ENCODE measurements at places on chromosomes 1 and 21.
A peak's percentile ranks its signal among the peaks of the same experiment; 100 is the strongest.

- peak overlapping the region; percentile 9 for H3K27ac ChIP-seq
- no peaks in the 10 kb centered on the region for H3K27me3 ChIP-seq
- peaks cover 7% of the 10 kb centered on the region for H3K4me1 ChIP-seq
Measured at GRCh38 chr1:54218883-54219687, 19.1 kb downstream of the MRPL37 start.

GRCh38 chr21:16550118-16550517 lies 820.3 kb downstream of the USP25 start:
- no peak overlapping the region for H3K27ac ChIP-seq
- no peak overlapping the region for H3K4me3 ChIP-seq
- no peak for DNase-seq
- no peaks in the 10 kb centered on the region for H3K27me3 ChIP-seq
- no peaks in the 10 kb centered on the region for H3K4me1 ChIP-seq

DNA sequence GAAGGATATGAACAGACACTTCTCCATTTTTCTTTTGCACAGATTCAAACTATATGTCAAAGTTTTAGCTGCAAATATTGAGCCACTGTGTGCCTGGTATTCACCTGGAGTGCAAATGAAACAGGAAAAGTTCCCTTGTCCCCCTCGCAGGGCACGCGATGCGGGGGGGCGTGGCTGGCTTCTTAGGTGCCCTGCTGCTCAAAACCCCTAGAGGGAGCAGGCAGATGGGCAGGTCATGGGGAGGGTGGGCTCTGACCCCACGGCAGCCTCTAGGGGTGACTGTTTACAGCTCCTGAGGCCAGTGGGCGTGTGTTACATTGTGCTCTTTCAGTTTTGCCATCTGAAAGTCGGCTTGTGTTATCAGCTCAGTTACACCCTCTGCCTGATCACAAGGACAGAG lies 931.2 kb upstream of the B3GALT2 start:
- H3K36me3 ChIP-seq, result no peaks in the 10 kb centered on the region
- H3K27ac ChIP-seq, result no peak overlapping the region

DNA sequence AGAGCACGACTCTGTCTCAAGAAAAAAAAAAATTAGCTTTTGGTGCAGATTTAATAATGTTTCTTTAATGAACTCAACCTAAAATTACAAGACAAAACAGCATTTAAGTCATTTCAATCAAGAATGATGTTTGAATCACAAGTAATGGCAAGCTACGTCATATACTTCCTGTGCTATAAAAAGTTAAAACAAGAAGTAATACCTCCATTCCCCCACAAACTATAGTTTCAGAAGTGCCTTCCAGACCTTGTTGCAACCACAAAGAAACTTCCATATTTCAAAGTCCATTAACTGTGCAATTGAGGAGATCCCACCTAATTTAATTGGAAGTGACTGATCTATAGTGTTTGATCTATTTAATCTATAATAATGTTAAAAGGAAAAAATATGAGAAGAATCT lies 15.1 kb downstream of the NRDC start:
- H3K27ac ChIP-seq, result no peak overlapping the region
- H3K4me3 ChIP-seq, result no peak overlapping the region
- no peak for DNase-seq
- no peaks in the 10 kb centered on the region for H3K36me3 ChIP-seq
- H3K4me1 ChIP-seq, result no peaks in the 10 kb centered on the region

- H3K27ac ChIP-seq, result no peak overlapping the region
- DNase-seq, result no peak
- H3K36me3 ChIP-seq, result no peaks in the 10 kb centered on the region
- no peaks in the 10 kb centered on the region for H3K27me3 ChIP-seq
Measured at GRCh38 chr1:37094302-37094701, 60.0 kb upstream of the GRIK3 start.

DNA sequence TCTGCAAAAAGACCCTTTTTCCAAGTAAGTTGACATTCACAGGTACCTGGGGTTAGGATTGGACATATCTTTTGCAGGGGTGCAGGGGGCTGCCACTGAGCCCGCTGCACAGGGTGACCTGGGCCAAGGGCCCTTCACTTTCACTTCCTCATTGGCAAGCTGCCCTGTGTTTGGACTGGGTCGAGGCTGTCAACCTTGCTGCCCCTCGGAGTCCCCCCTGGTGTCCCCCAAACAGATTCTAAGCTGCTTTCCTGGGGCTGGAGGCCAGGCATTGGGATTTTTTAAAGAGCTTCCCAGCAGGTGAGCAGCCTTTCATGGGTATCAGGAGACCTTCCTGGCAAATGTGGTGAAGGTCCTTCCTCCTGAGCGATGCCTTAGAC lies 7.9 kb upstream of the UMODL1 start:
- no peak for DNase-seq
- H3K4me1 ChIP-seq, result no peaks in the 10 kb centered on the region
- H3K27ac ChIP-seq, result no peak overlapping the region
- H3K36me3 ChIP-seq, result no peaks in the 10 kb centered on the region
- no peak overlapping the region for H3K4me3 ChIP-seq

DNA sequence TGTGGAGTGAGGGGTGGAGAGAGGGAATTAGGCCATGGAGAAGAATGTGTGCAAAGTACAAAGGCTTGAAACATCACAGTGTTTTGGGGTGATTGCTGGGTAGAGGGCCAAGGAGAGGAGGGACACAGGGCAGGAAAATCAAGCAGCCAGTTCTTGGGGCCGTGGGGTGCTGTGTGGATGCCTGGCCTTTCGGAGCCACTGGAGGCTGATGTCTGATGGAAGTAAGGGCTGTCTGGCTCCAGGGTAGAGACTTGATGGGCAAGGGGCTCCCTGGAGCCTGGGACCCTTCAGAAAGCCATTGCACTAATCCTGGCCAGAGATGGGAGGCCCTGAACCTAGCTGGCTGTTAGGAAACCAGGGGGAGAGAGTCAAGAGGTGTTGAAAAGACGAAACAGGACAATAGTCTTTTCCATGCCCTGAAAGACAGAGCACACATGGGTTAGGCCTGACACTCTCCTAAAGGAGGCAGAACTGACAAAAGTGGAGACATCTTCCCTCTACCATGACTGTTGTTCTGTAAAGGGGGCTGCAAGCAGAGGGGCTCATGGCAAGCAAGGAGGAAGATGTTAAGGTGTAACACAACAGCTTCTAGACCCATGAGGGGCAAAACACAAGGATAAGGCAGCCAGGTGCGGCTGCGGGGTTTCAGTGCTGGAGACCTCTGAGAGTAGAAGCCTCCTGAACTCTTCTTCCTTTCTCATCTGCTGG lies 21.0 kb downstream of the ATF3 start:
- no peak overlapping the region for H3K27ac ChIP-seq
- no peaks in the 10 kb centered on the region for H3K27me3 ChIP-seq
- no peaks in the 10 kb centered on the region for H3K4me1 ChIP-seq
- no peaks in the 10 kb centered on the region for H3K36me3 ChIP-seq
- DNase-seq, result no peak
- H3K4me3 ChIP-seq, result no peak overlapping the region

DNA sequence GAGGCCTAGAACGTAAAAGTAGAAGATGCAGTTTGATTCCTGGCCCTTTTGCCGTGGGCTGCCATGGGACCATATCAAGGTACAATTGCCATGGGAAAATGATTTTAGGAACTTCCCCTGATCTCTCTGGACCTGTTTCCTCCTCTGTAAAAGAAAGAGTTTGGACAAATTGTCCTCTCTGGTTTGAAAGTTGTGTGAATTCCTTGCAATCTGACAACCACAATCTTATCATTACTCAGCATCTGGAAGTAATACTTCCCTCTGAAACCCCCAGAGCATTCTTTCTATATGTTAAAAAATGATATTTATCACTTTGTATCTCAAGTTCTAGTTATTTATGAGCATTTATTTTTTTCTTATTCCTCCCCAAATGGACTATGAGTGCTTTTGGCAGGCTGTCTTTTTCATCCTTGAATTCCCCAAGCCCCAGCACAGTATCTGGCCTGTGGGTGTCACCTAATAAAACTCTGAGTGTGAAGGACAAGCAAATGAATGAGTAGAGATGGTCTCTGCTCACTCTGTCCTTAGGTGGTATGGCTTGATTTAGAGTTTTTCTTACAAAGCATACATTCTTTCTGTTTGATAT lies 181.1 kb downstream of the DYRK1A start:
- H3K27ac ChIP-seq, result peak overlapping the region; percentile 2
- H3K4me3 ChIP-seq, result no peak overlapping the region
- H3K27me3 ChIP-seq, result no peaks in the 10 kb centered on the region
- H3K36me3 ChIP-seq, result no peaks in the 10 kb centered on the region

DNA sequence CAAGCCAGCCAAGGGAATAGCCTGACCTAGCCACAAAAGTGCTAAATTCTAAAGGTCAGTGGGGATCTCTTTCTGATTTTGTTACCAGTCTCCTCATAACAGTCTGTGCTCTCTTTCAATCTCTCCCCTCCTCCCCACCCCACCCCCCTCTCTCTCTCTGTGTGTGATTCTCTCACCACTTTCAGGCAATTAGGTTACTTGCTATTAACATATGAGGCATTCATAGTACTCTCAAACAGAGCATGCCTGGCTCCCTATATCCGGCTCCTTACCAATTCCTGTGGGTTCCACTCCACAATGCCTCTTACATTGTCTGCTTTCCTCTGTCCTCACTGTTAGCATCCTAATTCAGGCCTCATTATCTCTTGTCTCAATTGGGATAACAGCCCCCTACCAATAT lies 464.3 kb upstream of the DEPDC1 start:
- H3K27me3 ChIP-seq, result no peaks in the 10 kb centered on the region
- no peak overlapping the region for H3K4me3 ChIP-seq
- no peaks in the 10 kb centered on the region for H3K4me1 ChIP-seq
- DNase-seq, result no peak
- no peak overlapping the region for H3K27ac ChIP-seq

- H3K36me3 ChIP-seq, result no peaks in the 10 kb centered on the region
- H3K4me1 ChIP-seq, result no peaks in the 10 kb centered on the region
- no peak overlapping the region for H3K4me3 ChIP-seq
Measured at GRCh38 chr21:44418876-44419230, 36.5 kb upstream of the LRRC3 start.

GRCh38 chr1:43038232-43038935 lies 79.7 kb upstream of the SLC2A1 start:
- no peak overlapping the region for H3K4me3 ChIP-seq
- no peak overlapping the region for H3K27ac ChIP-seq
- H3K4me1 ChIP-seq, result no peaks in the 10 kb centered on the region
- no peaks in the 10 kb centered on the region for H3K36me3 ChIP-seq

- H3K36me3 ChIP-seq, result peaks cover 22% of the 10 kb centered on the region
- no peak for DNase-seq
- H3K27me3 ChIP-seq, result no peaks in the 10 kb centered on the region
- H3K4me1 ChIP-seq, result no peaks in the 10 kb centered on the region
Measured at GRCh38 chr1:23963617-23964234, 4.1 kb downstream of the PNRC2 start.

DNA sequence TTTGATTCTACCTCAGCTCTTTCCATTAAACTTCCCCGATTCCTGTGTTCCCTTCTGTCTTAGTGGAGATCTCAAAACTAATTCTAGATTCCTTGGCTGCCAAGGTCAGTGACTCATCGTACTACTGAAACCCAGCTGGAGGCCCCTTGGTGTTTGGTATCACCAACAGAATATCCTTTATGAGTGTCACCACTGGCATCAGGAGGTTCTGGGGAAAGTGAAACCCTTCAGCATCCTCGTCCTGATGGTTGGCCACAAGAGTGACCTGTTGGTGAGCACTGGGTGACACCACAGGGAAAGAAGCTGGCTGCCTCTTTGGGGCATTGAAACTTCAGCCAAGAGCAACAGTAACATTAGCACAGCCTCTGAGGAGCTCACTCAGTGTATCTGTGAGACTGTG lies 9.6 kb downstream of the RAB42 start:
- no peak for DNase-seq
- H3K4me3 ChIP-seq, result no peak overlapping the region
- peaks cover 18% of the 10 kb centered on the region for H3K36me3 ChIP-seq

DNA sequence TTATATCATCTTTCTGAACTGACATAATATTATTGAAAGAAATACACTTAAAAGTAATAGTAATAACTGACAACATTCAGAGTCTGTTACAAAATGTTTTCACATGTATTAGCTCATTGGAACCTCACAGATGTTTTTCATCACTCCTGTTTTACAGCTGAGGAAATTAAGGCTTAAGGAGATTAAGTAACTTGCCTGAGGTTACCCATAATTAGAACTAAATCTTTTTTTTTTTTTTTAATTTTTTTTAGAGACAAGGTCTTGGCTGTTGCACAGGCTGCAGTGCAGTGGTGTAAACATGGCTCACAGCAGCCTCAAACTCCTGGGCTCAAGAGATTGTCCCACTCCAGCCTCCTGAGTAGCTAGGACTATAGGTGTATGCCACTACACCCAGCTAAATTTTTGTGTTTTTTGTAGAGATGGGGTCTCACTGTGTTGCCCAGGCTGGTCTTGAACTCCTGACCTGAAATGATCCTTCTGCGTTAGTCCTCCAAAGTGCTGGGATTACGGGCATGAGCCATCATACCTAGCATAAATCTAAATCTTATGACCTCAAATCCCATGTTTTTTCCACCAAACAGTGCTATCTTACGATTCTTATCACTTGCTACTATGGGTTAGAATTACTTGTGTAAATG lies 64.7 kb upstream of the MACF1 start:
- H3K4me3 ChIP-seq, result no peak overlapping the region
- no peaks in the 10 kb centered on the region for H3K27me3 ChIP-seq
- H3K27ac ChIP-seq, result peak overlapping the region; percentile 28
- no peaks in the 10 kb centered on the region for H3K36me3 ChIP-seq
- H3K4me1 ChIP-seq, result peaks cover 30% of the 10 kb centered on the region
- DNase-seq, result no peak

GRCh38 chr1:28751315-28752060 lies 14.7 kb downstream of the YTHDF2 start:
- peaks cover 3% of the 10 kb centered on the region for H3K4me1 ChIP-seq
- no peak for DNase-seq
- no peak overlapping the region for H3K4me3 ChIP-seq

GRCh38 chr1:157653494-157653873 lies 47.1 kb downstream of the FCRL3 start:
- no peaks in the 10 kb centered on the region for H3K27me3 ChIP-seq
- no peak overlapping the region for H3K4me3 ChIP-seq
- no peaks in the 10 kb centered on the region for H3K36me3 ChIP-seq
- H3K4me1 ChIP-seq, result no peaks in the 10 kb centered on the region
- DNase-seq, result no peak

- no peak overlapping the region for H3K4me3 ChIP-seq
- H3K27me3 ChIP-seq, result no peaks in the 10 kb centered on the region
- no peak for DNase-seq
Measured at GRCh38 chr1:15915991-15916390, 59.9 kb downstream of the ZBTB17 start.

GRCh38 chr1:6927626-6928025 lies 142.4 kb downstream of the CAMTA1 start:
- H3K36me3 ChIP-seq, result no peaks in the 10 kb centered on the region
- peaks cover 7% of the 10 kb centered on the region for H3K4me1 ChIP-seq
- H3K4me3 ChIP-seq, result no peak overlapping the region

DNA sequence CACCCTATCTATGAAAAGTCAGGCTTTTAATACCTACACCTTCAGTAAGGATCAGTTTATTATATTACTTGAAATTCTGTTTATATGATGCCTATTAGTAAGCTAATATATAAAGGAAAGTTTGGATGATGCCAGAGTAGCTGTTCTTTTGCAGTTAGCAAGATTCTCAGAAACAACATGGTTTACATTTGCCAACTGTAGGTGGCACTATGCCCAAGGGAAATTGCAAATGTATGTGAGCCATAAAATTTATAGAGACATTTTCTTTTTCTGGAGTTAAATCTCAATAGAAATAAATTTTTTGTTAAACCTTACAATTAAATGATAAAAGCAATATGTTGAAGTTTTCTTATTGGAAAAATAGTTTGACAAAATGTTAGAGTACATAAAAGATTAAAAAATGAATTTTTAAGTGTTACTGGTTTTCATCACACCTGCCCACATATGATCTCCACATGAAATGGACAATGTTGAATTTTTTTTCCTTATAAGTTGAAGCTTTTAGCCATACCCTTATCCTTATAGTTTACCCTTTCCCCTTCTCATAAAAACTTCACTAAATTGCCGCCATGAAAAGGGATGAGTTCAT lies 32.1 kb upstream of the EPHX4 start:
- H3K27ac ChIP-seq, result no peak overlapping the region
- DNase-seq, result no peak
- H3K36me3 ChIP-seq, result no peaks in the 10 kb centered on the region
- no peak overlapping the region for H3K4me3 ChIP-seq
- H3K4me1 ChIP-seq, result no peaks in the 10 kb centered on the region
- H3K27me3 ChIP-seq, result no peaks in the 10 kb centered on the region

All from kidney (tissue), 22 donors.